ENCODE measurements at places on chromosomes 7 and 10.

DNA sequence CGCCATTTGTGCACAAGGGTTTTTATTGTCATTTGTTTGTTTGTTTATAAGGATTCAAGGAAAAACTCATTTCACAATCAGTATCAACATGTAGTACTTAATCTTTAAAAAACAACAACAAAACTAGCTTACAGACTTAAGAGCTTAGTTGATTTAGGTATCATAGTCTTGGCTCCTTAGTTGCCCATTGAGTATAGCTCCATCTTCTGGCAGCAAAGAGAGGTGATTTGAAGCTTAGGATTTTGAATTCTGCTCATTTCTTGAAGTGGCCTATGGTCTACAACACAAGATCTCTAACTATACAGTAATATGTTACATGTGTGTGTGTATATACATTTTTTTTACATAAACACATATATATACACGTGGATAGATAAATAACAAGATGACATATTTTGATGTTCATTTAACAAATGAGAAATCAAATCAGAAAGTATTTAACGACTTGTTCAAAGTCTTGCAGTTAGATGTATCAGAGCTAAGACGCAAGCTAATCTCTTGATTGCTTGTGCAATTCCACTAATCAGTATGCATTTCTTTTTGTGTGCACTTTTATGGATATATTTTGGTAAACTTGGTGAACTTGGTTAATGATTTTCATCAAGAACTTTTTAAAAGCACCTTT, 307.3 kb downstream of the CAMK1D start:
- no peak for DNase-seq

DNA sequence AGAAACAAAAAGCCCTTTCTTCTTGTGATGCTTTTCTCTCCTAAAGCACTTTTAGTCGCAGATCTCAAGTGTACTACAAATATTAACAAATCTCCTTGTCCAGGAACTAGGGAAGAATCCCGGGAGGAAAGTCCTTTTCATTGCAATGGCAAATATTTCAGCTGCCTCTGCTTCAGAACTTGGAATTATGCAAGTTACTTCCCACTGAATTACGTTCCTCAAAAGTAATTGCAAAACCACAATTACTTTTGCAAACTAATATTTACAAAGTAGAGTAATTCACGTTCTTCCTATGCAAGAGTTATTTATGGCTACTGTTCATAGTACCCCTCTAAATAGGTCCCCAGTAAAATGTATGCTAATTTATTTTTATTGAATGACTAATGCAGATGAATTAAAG, 14.5 kb downstream of the PRKCQ start:
- no peak for DNase-seq

DNA sequence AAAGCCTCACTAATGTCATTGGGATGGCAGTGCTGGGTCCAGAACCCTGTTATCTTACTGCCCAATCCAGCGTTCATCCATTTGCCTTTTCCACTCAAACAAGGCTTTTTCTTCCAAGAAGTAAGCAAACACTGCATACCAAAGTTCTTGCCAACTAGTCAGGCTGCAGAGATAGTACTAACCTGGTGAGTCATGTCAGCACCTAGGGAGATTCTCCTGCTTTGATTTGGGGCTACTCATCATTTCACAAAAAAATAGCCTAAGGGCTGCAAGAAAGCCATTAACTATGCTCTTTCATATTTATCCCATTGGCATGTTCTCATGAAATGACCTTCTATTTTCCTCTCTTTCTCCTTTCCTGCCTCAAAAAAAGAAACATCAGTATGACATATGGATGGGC, 142.6 kb downstream of the TWIST1 start:
- DNase-seq, result no peak

DNA sequence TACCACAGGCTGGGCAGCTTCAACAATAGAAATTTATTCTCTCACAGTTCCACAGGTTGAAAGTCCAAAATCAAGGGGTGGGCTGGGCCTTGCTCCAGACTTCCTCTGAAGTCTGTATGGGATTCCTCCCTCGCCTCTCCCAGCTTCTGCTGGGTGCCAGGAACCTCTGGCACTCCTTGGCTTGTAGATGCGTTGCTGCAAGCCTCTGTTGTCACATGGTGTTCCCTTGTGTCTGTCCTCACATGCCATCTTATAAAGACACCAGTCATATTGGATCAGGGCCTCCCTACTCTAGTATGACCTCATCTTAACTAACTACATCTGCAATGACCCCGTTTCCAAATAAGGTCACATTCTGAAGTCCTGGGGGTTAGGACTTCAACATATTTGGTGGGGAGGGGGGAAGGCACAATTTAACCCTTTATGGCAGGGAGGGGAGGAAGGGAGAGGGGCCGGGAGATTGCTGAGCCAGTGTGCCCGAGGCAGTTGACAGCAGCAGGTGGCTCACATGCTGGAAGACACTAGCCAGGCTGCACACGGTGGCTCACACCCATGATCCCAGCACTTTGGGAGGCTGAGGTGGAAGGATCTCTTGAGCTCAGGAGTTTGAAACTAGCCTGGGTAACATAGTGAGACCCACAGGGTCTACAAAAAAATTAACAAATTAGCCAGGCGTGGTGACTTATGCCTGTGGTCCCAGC, 18.8 kb downstream of the ZNF282 start:
- no peak for DNase-seq

DNA sequence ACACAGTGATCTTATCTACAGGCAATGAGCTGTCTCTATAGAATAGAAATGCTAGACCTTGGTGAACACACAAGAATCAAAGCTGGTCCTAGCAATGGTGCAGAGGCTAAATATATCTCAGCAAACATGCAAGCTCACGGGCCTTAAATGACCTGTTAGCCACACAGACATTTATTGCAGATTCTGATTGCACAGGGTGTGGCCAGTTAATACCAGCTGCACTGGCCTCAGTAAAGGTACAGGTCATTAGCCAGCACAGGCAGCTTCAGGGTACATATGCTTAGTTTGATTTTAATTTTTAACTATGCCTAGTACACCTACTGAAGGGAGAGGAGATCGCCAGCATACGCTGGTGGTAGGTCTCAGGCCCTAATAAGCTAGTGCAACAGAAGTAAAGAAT, 265.4 kb upstream of the DGKB start:
- DNase-seq, result no peak

GRCh38 chr10:5071411-5072198, 22.6 kb upstream of the AKR1C3 start:
- no peak for DNase-seq

DNA sequence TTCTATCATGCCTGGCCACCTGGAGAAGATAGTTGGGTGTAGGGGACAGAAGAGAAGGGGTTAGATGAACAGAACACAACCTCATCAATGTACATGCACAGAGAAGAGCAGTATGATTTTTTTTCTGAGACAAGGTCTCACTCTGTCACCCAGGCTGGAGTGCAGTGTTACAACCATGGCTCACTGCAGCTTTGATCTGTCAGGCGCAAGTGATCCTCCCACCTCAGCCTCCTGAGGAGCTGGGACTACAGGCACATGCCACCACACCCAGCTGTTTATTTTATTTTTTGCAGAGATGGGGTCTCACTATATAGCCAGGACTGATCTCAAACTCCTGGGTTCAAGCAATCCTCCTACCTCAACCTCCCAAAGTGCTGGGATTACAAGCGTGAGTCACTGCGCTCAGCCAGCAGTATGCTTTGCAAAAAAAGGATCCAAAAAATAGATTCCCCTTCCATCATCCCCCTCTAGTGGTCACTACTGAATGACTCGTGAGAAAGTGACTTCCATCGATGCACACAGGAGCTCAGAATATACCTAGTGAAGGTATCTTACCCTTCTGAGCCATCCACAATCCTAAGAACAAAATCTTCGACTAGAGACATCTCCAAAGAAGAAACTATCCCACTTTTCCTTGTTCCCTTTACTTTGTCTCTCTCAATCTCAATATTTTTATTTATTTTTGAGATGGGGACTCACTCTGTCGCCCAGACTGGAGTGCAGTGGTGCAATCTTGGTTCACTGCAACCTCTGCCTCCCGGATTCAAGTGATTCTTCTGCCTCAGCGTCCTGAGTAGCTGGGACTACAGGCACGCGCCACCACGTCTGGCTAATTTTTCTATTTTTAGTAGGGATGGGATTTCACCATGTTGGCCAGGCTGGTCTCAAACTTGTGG, 21.0 kb downstream of the ZCWPW1 start:
- DNase-seq, result peak; percentile 14

- no peak for DNase-seq
Observed at GRCh38 chr7:70673778-70674570, 458.0 kb upstream of the GALNT17 start.

DNA sequence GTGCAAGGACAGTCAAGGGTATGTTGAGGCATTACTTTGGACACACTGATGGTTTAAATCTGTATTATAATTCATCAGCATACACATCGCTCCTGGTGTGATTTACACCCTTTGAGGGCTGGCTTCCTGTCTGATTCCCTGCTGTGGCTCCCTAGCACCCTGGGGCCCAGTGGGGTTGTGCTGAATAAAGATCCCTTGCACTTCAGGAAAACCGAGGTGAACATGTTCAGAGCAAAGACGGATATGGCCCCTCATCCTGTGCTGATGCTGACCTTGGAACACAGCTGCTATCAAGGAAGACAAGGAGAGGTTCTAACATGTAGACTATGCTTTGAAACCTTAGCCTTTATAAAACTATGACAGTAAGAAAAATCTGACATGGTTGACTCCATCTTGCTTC, 84.6 kb upstream of the UNC5B start:
- DNase-seq, result no peak
